Activated gamma-delta T cell (primary cell): ENCODE measurements at places on chromosomes 3 and 15.

DNA sequence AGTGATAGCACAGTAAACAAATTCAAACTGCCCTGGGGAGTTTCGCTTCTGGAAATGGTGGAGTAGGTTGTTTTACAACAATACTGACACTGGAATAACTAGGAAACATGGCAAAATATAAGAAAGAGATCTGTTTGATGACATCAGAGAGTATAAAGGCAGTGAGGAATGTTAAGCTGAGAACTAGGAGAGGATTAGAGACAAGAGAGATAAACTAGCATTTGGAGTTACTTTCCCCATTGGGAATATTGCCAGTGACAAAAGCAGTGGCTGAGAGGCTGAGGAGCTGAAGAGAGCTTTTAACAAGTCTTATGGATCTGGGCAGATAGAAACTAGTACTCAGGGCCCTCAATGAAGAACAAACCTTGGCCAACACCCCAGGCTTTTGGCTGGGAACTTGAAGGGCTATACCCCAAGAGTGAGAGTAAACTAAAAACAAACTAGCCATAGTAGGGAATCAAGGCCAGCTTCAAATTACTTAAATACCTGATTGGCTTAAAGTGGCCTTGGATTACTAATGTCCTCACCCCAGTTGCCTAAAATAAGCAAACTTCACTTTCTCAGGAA, 280.4 kb downstream of the KLF13 start:
- DNase-seq = no peak

GRCh38 chr3:136624894-136625815, 127.0 kb downstream of the STAG1 start:
- no peak for DNase-seq

- no peak for DNase-seq
Observed at GRCh38 chr3:187770224-187770623, 25.0 kb upstream of the BCL6 start.

DNA sequence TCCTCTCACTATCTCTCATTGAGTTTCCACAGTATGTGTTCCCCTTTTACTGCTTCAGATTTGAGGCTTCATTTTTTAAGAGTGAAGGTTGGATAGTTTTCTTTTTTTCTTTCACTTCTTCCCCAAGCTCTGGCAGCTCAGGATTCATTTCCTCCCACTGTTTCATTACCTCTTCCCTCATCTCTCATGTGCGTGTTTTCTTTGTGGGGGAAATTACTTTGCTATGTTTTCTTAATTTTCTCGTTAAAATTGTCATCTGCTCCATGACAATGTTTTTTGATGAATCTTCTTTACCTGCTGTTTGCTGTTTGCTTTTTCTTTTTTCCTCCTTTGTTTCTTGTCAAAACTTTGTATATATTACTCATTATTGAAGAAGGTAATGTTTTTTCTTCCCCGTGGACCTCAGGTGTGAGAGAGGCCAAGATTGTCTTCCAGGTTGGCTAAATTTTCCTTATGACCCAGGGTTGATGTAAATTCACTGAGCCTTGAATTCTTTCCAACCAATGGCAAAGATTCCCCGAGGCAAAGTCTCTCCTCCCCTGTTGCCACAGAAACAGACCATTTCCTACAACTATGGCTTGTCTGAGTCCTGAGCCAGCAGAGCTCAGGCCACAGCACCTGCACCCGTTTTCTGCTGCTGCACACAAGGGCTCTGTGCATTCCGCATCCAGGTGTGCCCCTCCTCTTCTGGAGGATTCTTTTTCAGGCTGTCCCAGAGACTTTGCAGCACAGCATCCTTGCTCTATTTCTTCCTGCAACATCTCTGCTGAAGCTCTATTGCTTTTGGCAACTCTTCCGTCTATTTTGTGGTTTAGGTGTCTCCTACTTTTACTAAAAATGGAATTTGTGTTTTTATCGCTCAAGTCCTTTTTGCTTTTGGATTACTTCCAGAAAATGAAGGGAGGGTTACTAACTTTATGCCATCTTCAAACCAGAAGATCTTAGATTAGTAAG, 66.1 kb downstream of the NOX5 start:
- no peak for DNase-seq

- DNase-seq = no peak
Observed at GRCh38 chr15:68419301-68420175, 12.4 kb downstream of the ITGA11 start.

- DNase-seq = no peak
Observed at GRCh38 chr3:182909318-182910040, 70.9 kb downstream of the DCUN1D1 start.
